ENCODE measurements at places on chromosomes 7 and 10.

GRCh38 chr7:151342102-151342646 lies 562 bp downstream of the NUB1 start:
- no peak for DNase-seq

GRCh38 chr7:802500-803242 lies 29.6 kb upstream of the SUN1 start:
- no peak for DNase-seq

- DNase-seq = no peak
Measured at GRCh38 chr10:61752111-61753011, 89.6 kb downstream of the CABCOCO1 start.

GRCh38 chr7:71312755-71313490 lies 181.0 kb downstream of the GALNT17 start:
- DNase-seq = no peak

DNA sequence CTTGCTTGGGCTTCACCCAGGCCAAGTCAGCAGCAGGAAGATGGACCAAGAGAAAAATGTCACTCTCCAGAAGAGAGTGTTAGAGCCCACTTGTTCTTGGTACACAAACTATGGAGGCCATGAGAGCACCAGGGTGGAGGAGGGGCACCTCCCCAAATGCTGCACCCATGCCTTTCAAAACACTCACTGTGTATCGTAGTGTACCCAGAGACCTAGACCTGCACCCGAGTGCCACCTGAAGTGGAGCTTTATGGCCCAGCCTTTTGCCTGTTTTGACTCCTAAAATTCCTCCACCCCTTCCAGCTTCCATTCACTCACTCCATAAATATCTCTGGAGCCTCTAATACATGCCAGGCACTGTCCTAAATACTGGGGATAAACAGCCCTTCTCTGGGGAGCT lies 5.0 kb downstream of the SFTPD start:
- DNase-seq = no peak

- DNase-seq = no peak
Measured at GRCh38 chr7:12458520-12459131, 55.0 kb upstream of the VWDE start.

- no peak for DNase-seq
Measured at GRCh38 chr7:26441002-26441521, 149.4 kb downstream of the SNX10 start.

DNA sequence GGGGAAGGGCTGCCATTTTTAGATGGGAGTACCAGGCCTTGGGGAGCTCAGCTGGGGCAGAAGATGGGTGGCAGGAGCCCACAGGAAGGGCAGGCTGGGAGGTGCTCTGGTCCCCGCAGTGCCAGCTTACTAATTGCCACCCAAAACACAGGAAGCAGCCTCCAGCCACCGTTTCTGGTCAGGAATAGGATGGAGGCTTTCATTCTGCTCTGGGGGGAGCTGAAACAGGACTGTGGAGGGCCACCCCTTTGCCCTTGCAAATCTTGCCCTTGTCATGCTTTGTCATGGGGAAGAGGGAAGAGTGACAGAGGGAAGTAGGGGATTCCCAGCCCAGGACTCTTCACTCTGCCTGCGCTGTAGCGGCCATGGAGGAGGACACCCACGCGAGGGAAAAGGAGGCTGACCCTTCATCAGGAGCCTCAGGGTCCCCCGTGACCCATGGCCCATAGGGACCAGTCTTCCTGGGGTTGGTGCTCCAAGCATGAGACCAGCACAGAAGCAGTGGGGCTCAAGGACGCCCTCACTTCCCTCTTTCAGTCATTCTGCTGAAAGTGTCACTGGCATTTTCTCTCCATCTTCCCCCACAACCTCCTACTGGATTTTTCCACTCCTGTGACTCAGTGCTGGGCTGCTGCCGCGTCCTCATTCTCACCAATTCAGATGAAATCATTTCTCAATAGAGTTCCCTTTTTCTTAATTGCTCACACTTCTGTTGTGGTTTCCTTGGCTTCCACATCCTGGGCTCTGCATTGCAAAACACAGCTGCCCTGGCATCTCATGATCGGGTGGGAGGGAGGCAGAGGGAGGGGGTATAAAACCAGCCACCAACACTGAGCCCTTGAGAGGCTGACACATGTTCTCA lies 61.9 kb downstream of the MKI67 start:
- peak; percentile 63 for DNase-seq

DNA sequence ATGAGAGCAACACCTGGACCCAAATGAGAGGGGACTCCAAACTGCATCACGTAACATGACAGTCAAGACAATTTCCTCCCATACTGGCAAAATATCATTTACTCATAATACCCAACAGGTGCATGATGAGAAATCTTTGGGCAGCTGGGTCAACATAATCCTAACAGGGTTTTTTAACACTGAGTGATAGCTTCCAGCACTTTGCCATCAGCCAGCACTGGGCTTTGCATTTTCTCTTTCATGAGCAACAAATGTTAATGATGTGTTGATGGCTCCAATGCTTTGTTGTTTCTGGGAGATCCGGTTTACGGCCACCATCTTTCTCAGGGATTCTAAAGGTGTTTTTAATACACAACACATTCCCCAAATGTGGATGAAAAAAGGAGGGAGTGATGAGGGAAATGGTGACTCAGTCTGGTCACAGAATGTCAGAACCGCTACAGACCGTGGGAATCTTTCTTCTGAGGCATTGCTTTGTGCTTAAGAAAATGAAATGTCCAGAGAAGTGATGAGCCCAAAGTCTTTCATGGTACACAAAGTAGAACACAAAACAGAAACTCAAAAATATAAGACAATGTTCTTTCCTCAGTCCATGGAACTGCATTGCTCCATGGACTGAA lies 705.7 kb upstream of the IGFBP3 start:
- no peak for DNase-seq

DNA sequence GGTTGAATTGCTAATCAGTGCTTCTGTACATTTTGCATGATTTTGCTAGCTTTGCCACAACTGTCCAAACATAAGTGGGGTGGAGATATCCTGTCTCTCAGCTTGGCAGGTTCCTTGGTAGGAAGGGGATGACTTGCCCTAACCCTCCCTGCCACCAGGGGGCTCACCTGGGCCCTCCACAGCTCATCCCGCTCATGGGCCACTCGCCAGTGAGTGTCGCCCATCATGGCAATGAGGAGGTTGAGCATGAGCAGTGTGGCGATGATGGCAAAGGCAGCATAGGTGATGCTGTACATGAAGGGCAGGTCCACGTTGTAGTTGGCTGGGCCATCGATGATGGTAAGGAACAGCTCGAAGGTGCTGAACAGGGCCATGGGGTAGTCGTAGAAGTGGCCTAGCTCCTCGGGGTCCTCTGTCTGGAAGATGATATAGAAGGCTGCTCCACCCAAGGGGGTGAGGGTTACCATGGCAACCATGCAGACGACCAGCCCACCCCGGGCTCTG lies 12.2 kb downstream of the TRPV6 start:
- DNase-seq = no peak

DNA sequence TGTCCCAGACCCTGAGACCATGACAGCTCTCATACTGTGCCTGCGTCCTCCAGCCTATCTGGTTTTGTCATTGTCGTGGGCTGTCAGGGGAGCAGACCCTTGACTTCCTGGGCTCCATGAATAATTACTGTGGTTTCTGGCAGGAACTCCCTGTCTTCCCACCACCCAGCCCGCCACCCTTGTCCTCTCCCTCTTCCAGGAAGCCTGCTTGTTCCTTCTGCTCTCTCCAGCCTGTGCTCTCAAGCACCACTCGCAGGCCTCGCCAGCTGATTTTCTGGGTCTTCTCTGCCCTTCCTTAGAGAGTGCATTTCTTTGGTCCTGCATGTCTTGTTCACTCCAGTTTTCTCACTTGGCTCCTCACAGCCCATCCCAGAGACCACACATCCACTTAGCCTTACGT lies 224.5 kb upstream of the INHBA start:
- no peak for DNase-seq

- DNase-seq = no peak
Measured at GRCh38 chr7:2208712-2209111, 24.0 kb downstream of the MAD1L1 start.

- no peak for DNase-seq
Measured at GRCh38 chr7:134461916-134462315, 3.0 kb upstream of the AKR1B1 start.

DNA sequence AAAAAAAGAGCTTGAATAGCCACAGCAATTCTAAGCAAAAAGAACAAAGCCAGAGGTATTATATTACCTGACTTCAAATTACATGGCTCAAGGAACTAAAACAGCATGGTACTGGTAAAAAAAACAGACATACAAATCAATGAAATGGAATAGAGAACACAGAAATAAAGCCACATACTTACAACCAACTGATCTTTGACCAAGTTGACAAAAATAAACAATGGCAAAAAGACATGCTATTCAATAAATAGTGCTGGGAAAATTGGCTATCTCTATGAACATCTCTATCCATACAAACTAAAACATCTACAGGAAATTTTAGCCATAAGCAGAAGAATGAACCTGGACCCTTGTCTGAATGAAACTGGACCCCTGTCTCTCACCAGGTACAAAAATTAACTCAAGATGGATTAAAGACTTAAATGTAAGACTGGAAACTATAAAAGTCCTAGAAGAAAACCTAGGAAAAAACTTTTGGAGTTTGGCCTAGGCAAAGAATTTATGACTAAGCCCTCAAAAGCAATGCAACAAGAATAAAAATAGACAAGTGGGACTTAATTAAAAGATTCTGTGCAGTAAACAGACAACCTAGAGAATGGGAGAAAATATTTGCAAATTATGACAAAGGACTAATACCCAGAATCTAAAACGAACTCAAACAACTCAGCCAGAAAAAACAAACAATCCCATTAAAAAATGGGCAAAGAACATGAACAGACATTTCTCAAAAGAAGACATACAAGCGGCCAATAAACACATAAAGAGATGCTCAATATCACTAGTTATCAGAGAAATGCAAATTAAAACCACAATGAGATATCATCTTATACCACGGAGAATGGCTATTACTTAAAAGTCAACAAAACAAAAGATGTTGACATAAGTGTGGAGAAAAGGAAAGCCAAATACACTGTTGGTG lies 72.8 kb upstream of the DDC start:
- DNase-seq = no peak

- DNase-seq = no peak
Measured at GRCh38 chr10:70063418-70064098, 10.9 kb downstream of the MACROH2A2 start.

DNA sequence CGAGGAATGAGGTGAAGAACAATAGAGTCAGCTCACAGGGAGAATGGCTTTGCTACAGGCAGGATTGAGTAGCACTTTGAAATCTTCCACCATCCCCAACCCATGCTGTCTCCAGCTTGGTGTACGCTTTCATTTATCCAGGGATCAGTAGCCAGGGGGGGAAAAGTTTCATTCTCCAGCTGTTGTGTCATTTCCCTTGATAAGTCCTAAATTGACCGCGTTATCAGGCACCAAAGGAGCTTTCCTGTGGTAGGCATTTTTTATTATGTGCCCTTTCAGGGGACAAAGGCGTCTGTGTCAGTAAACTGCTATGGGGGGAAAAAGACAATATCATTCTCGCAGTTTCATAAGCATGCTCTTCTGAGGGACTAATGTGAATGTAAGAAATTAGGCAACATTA lies 106.6 kb upstream of the YAE1 start:
- DNase-seq = no peak

DNA sequence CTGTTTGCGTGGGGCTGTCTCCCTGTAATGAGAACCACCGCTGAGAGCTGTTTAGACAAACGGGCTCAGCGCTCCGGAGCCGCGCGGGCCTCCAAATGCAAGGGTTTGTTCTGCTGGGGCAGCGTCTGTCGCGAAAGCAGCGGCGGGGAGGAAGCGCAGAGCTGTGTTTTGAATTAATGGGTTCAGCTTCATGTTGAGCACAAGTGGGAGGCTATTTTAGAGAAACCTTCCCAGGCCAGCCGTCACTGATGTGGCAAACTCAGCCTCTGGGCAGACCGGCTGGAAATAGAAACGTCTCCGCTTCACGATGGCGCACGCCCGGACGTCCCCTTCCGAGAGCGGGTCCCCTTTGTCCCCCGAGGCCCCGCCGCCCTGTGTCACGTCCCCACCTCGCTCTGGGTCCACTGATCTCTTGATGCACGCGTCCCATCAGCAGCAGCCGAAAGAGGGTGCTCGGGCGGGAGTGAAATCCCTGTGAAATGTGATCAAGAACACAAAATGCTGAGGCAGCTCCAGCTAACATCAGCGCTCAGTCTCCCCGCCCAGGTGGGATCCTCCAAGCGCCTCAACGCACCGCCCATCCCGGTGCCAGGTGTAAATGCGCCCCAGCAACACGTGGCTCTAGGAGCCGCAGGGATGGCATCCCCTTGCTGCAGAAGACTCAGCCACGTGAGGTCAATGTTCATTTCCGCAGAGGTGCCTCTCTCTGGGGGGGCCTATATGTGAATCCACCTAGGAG lies 44.9 kb downstream of the BAMBI start:
- no peak for DNase-seq

DNA sequence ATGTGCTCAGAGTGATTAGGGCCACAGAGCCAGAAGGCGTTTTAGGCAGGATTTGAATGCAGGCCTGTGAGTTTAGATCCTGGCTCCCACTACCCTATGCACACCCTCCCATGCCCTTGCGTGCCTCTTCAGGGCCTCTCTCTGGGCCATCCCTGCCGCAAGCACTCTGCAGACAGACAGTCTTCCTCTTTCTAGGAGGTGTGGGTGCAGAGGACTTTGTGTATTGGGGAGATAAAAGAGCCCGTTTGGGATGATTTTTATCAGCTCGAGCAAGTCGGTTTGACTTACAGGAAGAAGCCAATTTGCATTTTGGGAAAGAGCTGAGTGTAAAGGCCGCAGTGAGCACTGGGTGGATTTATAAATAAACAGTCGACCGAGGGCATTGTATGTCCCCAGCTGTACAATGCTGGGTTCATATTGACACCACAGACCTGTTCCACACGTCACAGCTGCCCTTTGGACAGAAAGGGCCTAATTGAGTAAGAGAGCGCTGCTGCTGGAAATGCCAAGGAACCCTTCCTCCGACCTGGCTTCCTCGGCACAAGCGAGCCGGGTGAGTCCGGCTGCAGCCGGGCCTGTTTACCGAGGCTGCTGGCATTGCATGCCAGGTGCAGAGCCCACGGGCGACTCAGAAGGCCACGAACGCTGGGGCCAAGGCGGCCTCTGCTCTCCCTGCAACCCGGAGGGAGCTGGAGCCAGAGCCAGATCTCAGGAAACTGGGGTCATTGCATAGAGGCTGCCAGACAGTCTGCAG lies 25.1 kb downstream of the ZMIZ1 start:
- DNase-seq = no peak

- DNase-seq = no peak
Measured at GRCh38 chr10:48791267-48791928, 106.7 kb downstream of the WDFY4 start.

GRCh38 chr7:110484356-110484755 lies 606.6 kb upstream of the LRRN3 start:
- DNase-seq = no peak
